Fibroblast of mammary gland (primary cell): ENCODE measurements at places on chromosomes 2 and 18.
A peak's percentile ranks its signal among the peaks of the same experiment; 100 is the strongest.

- DNase-seq: no peak
Measured at GRCh38 chr2:68375582-68375981, 10.5 kb downstream of the PLEK start.

DNA sequence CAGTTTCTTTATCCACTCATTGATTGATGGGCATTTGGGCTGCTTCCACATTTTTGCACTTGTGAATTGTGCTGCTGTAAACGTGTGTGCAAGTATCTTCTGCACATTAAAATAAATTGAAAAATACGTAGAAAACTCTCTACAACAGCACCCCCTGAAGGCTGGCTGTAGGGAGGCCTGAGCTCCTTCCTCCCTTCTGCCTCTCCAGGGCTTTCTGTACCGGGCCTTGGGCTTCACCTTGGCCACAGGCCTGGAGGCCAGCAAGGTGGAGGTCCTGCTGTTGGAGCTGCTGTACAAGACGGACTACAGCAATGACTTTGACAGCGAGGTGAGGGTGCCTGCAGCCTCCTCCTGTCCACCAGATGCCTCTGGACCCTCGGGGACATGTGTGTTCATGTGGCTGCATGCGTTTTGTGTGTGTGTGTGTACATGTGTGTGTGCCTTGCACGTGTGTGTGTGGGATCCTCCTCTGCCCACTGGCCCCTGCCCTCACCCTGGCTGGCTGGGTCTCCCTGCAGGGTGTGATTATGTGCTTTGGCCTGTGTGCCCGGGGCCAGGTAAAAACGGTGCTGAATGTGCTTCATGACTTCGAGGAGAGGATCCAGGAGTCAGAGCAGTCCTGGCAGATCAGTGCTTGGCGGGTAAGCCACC is 29.2 kb downstream of the MROH2A start:
- no peak for DNase-seq

DNA sequence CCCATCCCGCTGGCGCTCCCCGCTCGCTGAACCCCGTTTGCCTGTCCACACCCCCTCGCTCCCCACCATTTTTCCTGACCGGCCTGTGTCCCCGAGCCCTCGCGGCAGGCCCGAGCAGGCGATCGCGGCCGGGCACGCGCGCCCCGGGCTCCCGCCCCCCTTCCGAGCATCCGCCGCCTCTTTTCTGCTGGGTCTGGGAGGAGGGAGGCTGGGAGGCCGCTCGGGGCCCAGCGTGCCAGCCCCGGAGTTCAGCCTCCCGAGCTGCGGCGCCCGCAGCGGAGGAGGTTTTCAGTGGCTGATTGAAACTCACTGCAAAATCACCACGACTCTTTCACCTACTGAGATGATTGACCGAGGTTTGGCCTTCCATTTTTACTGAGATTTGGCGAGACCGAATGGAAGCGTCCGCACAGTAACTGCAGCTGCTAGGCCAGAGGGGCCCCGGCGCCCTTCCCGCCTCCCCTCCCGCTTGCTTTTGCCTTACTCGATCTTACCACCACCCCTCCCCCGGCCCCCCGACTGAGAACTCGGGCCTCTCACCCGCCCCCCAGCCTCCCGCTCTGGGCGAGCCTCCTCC is 4.8 kb downstream of the SOX11 start:
- no peak for DNase-seq

- no peak for DNase-seq
Measured at GRCh38 chr18:48544661-48545415, 6.0 kb downstream of the CTIF start.

DNA sequence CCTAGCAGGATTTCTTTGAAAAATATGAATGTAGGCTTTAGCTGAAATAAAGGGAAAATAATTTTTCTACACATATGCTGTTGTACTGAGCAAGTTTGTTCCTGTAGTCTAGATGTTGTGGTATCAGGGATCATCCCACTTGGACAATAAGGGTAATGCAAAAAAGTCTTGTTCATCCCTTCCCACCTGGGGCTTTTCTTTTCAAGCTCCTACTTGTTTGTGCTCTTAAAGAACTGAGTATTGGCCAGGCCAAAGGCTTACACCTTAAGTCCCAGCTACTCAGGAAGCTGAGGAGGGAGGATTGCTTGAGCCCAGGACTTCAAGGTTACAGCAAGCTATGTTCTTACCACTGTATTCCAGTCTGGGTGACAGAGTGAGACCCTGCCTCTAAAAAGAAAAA is 35.5 kb downstream of the ZC3H6 start:
- no peak for DNase-seq

DNA sequence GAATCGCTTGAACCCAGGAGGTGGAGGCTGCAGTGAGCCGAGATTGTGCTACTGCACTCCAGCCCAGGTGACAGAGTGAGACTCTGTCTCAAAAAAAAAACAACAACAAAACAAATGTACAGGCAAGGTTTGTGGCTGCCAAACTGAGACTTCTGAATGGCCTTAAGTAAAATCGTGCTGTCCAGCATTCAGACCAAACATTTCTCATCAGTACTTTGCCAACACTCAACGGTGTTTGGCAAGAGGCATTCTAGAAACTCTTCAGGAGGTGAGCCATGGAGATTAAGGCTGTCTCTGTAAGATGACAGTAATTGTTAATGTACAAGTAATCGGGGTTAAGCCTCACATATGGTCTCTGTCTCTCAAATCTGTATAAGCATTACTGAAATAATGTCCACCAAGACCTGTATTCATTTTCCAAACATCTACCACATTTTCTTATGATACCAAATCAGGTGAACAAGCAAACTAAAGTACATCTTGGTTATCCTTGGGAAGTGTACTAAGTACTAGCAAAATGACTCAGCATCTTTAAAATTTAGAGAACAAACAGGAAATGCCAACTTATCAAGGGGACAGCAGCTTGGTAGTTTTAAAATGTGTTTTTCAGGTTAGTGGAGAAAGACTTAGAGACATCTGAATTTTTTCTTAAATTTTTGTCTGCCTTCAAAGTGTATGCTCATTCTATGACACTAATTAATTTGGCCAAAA is 29.3 kb downstream of the SERPINE2 start:
- peak; percentile 45 for DNase-seq

GRCh38 chr2:134280726-134281125 is 26.9 kb downstream of the MGAT5 start:
- DNase-seq: no peak

DNA sequence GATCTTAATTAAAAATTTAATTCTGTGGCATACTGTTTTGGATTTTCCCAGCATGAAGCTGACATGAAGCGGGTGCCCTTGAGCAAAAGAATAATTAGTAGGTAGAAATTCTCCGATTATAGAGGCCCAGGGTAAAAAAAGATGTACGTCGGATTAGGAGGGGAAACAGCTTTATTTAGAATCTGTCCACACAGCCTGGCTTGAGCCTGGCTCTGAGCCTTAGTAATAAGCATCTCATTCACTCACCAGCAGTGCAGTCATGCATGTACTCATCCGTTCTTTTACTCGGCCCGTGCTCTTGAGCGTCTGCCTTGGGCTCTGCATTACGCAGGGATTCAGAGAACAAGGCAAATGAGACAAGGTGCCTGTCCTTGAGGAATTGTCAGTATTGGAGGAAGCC is 219.3 kb downstream of the AGAP1 start:
- DNase-seq: no peak

GRCh38 chr2:201152999-201153815 is 29.7 kb upstream of the CASP10 start:
- DNase-seq: no peak

- DNase-seq: peak; percentile 57
Measured at GRCh38 chr18:57635003-57635822, 13.6 kb upstream of the NARS1 start.

- DNase-seq: no peak
Measured at GRCh38 chr2:176826984-176827668, 385.5 kb upstream of the HNRNPA3 start.

- no peak for DNase-seq
Measured at GRCh38 chr2:29733965-29734364, 187.4 kb downstream of the ALK start.

DNA sequence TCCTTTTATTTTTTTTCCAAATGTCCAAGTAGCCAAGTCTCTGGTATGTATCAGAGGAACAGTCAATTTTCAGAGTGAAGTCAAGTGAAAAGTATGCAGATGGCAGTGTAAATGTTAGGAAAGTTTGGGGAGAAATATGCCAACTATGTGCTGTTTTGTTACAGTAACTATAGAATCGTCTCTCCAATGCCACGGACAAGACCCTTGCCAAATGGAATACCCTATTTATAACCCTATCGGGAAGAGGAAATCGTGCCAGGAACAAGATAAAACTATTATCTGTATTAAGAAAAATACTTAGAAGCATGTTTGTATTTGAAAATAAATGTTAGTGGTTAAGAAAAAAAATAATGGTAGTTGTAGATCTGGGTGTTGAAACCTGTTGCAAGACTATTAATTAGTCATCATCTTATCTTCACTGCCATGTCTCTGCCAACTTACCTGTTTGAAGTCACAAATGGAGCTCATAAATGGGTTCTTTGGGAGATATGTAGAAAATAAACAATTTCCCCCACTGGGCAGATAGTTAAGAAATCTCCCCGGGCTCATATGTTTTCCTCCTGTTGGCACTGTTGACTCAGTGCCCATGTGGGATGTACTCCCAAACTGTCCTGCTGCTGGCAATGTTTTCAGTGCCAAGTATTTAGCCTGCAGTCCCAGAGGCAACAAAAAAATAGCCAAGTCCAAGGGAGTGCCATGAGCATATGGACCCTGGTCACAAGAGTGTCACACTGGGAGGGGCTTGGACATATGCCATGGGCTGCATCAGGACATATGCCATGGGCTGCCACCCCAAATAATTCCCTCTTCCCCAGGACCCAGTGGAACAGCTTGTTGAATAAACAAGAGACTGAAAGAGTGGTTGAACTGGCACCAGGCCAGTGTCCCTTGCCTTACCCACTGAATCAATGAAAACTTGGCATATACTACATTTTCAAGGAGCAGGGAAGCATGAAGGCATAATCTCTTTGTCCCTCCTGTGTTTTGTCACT is 366.9 kb downstream of the OSR1 start:
- DNase-seq: peak; percentile 51

GRCh38 chr2:73232403-73233153 is 461 bp downstream of the PRADC1 start:
- no peak for DNase-seq

DNA sequence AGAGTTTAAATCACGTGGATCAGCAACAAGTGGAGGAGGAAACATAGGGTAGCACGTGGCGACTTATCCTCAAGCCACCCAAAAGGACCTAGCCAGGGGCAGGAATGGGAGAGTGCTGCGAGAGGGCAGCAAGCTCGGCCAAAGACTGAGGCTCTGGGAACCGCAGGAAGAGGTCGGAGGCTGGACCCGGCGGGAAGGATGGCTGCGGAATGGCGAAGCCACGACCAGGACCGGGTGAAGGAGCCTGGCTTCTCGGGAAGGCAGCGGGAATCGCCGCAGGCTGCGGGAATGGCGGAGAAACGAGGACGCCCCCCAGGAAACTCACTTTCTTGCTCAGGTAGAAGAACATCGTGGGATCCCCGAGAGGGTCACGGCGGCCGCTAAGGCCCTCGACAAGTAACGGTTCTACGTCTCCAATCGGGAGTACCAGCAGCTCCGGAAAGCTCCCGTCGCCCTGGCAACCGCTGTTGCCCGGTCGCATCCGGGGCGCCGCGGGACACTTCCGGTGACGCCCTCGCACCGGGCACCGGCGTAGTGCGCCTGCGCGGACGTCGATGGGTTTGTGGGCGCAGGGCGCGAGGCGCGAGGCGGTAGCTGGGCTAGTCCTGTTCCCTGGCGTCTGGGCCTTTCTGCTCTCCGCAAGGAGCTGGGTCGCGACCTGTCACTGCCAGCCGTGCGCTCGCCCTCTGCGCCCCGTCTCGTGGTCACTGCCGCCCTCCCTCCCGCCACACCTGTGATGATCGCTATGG is at the start of gene WDR35:
WDR35 (minus strand) TSS at position 439 of the 749 bp plus-strand sequence; CDS start at position 349, 90 bp downstream.
- peak; percentile 79 for DNase-seq

- no peak for DNase-seq
Measured at GRCh38 chr18:44080054-44080453, 600.6 kb upstream of the SETBP1 start.

- no peak for DNase-seq
Measured at GRCh38 chr2:231000211-231000904, 4.4 kb downstream of the SPATA3 start.

- no peak for DNase-seq
Measured at GRCh38 chr2:126686286-126686685, 30.3 kb downstream of the GYPC start.

GRCh38 chr2:15772086-15772595 is 168.2 kb upstream of the MYCN start:
- no peak for DNase-seq

GRCh38 chr2:104279646-104280045 is 574.3 kb upstream of the POU3F3 start:
- DNase-seq: no peak

- peak; percentile 97 for DNase-seq
Measured at GRCh38 chr2:180523621-180524340, 456.6 kb upstream of the UBE2E3 start.

DNA sequence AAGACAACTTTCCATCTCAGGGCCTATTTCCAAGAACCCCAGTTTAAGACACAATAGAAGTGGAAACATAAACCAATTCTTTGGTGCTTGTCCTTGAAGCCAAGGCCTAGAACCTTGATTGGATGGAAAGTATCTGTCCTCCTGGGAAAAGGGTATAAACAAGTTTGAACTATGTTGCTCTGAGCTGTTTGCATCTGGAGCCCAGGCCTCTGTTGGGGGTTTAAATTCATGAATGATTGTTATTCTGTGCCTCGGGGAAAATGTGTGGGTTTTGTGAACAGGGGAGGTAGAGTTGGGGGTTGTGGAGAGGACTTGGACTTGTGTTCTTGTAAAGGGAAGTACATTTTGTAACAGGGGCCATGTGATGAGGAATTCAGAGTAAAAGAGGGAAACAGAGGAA is 406.1 kb downstream of the SLC4A3 start:
- DNase-seq: peak; percentile 55

GRCh38 chr18:32732165-32732564 is 40.7 kb downstream of the KLHL14 start:
- no peak for DNase-seq

DNA sequence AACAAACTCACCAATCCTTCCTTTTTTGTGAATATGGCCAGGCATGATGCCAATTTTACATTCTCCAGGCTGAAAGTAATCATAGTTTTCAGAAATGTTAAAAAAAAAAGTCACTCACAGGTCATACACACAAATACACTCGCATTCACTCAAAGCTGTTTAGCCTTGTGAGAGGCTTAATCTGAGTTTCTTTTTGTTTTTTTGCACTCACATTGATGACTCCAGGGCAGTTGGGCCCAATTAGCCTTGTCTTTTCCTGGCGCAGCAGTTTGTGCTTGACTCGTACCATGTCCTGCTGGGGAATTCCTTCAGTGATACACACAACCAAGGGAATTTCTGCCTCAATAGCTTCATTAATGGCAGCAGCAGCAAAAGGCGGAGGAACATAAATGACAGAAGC is 18.0 kb downstream of the SUCLG1 start:
- no peak for DNase-seq

DNA sequence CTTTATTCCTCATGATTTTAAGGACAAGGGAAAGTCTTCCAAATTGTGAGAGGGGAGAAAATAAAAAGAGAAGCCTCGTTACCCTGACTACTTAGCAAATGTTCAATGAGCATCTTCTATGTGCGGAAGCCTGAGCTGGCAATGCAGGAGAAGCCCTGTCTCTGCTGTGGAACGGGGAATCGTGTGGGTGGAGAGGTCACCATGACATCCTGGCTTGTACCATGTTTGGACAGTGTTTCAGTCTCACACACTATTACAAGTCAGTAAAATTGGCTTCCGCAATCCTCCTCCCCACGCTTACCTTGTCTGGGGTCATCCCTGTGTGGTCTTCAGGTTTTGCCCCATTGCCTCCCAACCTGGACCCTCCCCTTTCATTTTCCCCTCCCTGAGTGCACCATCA is 65.0 kb upstream of the PPM1B start:
- DNase-seq: no peak
